ENCODE measurements at places on chromosomes 5 and 9.

DNA sequence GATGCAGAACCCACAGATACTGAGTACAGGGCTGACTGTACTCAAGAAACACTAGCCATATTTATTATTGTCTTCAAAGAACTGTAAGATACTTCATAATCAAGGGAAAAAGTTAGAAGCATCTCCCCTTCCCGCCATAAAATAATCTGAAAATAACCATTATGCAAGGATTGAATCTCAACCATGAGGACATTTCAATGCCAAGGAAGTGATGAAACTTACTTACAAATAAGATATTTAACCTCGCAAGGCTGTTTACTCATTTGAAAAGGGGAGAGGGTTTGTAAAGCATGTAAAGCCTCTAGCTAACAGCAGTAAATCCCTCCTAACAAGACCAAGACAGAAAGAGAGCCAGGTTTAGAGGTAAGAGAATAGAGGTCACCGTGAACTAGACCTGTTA is 6.3 kb downstream of the MYO10 start:
- no peak for DNase-seq

GRCh38 chr5:143551820-143552251 is 148.3 kb upstream of the NR3C1 start:
- no peak for DNase-seq

DNA sequence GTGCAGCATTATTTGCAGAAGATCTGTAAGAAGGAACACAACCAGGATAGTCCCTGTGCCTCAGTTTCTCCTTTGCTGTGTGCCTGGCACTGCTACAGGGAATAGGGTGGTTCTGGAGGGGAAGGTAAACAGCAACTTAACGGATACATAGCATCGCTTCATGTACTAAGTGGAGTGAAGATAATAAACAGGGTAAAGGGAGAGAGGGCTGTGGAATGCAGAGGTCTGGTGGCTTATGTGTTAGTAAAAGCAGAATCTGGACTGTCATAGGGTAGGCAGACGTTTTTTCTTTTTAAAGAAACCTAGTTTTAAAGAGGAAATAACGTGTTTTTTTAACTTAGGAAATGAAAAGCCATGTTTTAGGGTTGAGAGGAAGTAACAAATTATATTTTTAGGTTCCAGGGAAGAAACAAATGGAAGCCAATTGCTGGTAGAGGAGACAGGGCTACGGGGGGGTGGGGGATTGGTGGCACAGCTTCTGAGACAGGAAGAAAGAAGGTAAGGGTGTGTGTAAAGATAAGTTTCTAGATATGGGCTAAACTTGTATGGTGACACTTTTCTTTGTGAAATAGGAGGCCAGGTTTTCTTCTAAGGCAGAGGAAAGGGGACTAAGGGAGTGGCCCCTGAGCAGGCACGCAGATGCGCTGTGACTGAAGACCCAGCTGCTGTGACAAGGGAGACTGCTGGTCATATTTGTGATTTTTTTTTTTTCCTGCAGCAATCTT is 1.3 kb downstream of the GNG10 start:
- DNase-seq: no peak

DNA sequence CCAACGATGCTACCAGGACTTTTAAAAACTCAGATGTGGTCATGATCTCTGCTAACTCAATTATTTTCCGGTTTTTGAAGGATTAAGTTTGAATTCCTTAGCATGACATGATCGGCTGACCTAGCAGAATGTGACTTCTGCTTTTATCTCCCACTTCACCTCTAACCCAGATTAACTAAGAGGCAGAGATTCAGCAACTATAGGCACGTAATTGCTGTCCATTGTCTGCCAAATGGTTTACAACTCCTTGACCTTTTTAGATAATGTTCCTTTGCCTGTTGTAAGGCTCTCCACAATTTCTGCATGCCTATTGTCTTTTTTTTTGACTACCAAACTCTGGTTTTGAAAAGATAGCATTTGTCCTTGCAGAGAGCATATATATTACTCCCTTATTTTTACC is 268.2 kb downstream of the BRINP1 start:
- no peak for DNase-seq

Data from WERI-Rb-1 (cell line).